Uterus (tissue), 4 donors: ENCODE measurements at places on chromosomes 12 and 14.

GRCh38 chr12:27031531-27031930 is 9.2 kb downstream of the MED21 start:
- DNase-seq = no peak

DNA sequence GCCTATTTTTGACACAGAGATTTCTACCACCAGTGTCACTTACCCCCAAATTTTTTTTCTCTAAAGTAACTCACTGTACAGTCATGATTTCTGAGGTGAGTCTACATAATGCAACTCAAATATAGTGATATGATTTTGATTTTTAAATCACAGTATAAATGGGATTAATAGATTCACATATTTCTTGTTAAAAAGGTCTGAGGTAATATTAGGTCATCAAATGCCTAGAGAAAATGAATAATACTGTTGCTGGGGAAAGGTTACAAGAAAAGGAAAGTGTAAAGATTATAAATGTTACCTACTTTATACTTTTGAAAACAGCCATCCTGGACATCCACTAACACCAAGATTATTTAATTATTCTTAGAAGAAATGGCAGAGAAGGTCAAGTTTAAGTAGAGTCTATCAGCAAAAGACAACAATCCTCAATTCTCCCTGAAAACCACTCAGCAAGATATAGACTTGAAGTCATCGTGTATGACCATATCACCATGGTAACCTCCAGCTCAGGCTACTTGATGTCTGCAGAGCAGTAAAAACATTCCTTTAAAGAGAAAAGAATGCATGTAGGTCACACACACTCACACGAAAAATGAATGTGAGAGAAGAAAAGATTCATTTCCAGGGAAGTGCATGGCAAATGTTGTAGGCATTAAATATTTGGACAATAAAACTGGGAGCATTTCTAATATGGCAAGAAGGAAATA is 58.7 kb downstream of the CCDC59 start:
- DNase-seq = no peak

DNA sequence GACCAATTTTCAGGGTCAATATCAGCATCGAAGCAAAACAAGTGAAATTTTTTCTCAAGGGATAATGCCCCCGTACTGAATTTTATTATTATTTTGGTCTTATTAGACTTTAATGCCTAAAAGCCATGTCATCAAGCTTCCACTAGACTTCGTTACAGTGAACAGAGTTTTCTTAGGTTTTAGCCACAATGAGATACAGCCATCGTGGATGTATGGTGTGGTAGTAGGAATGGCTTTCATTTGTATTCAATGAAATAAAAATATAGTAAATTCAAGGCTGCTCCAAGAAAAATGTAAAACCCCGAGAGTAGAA is 11.7 kb downstream of the TAOK3 start:
- no peak for DNase-seq

DNA sequence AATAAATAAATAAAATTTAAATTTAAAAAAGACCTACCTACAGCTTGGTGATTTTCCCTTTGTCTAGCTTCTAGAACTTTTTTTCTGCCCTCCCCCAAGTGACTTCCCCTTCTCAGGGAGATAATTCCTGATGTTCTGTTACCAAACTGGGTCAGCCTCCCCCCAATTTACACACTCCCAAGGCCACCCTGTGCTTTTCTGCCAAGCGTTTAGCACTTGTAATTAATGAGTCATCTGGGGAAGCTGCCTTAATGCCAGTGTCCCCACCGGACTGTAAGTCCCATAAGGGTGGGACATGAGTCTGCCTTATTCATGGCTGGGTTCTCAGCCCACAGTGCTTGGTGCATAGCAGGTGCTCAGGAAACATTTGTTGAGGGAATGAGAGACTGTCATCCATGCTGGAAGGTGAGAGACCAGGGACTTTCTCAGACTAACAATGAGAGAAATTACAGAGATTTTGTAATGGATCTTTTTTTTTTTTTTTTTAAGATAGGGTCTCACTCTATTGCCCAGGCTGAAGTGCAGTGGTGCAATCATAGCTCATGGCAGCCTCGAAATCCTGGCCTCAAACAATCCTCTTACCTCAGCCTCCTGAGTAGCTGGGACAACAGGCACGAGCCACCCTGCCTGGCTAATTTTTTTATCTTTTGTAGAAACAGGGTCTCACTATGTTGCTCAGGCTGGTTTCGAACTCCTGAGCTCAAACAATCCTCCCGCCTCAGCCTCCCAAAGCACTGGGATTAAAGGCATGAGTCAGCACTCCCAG is 106.8 kb downstream of the PHETA1 start:
- no peak for DNase-seq

GRCh38 chr14:91088585-91089235 is 25.2 kb upstream of the DGLUCY start:
- DNase-seq = no peak

GRCh38 chr12:90959538-90960139 is 4.7 kb upstream of the CCER1 start:
- peak; percentile 43 for DNase-seq
